ENCODE measurements at places on chromosomes 1 and 21.

GRCh38 chr1:2205191-2205952 lies 10.8 kb upstream of the FAAP20 start:
- DNase-seq = peak; percentile 87

DNA sequence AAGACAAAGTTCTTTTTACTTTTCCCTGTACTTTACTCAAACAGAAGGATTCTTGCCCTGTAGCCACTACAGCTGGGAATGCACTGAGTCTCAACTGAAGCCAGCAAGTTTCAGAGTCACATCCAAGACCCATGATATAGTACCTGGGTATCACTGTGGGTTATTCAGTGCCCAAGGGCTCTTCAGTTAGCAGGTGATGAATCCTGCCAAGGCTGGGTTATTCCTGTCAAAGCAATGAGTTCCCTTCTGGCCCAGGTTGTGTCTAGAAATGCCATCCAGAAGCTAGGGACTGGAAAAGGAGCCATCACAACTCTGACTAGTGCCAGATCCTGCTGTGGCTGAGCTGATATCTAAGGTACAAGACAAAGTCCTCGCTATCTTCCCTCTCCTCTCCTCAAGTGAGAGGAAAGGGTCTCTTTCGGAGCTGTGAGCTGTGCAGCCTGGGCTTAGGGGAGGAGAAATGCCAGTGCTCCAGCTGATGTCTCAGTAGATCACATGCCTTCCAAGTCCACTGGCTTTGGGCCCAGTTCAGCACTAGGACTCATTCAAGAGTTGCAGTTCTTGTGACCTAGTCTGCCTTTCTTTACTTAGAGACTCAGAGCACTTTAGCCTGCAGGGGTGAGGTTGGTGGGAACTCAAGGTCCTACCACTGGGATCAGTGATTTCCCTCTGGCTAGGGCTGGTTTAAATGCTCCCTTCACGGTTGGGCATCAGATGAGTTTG lies 369.4 kb downstream of the TBX15 start:
- DNase-seq = no peak

DNA sequence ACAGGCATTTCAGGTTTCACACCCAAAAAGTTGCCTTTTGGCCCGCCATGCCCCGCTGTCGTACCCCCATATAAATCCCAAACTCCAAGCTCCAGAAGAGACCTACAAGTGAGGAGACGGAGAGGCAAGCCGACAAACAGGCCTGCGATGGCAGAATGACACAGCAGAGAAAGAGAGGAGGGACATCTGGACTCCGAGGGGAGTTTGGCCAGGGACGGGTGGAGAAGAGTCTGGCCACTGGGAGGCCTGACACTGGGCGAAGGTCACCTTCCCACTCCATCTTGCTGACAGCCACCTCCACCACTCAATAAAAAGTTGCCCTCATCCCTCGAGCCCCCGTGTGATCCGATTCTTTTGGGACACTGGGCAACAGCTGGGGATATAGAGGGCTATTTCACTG lies 1.9 kb upstream of the CFH start:
- no peak for DNase-seq

GRCh38 chr1:184664042-184664660 lies 90.5 kb downstream of the EDEM3 start:
- peak; percentile 89 for DNase-seq

DNA sequence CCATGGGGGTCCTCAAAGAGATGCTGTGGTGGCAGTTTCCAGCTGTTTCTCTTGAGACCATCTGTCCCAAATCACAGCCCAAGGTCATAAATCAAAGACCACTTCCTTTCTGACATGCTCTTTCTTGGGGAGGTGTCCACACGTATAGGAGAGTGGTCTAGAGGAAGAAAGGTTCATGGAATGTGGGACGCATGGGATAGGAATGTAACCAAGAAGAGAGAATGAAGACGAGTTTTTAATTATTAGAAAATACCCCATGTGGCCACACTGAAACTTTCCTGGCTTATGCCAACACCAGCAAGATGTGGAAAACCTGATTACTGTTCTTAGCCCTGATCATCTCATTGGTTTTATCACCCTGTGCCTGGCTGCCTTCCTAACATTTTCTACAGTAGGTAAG lies 124.2 kb upstream of the IFFO2 start:
- DNase-seq = no peak

DNA sequence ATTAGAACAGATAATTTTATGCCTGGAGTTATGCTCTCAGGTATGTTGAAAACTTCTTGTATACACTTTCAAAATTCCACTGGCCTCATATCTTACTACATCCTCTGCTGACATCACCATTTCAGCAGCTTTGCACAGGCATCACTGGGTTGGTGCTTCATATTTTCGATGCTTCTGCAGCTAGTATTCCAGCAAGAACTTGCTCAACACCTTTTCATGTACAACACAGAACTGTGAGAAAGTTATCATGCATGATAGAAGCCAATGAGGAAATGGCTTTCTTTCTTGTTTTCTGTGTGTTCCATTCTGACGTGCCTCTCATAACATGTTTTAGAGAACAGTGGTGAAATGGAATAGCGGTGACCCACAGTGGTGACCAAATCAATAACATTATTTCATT lies 5.1 kb upstream of the GBP5 start:
- no peak for DNase-seq

GRCh38 chr1:232969799-232970198 lies 19.4 kb downstream of the NTPCR start:
- no peak for DNase-seq

DNA sequence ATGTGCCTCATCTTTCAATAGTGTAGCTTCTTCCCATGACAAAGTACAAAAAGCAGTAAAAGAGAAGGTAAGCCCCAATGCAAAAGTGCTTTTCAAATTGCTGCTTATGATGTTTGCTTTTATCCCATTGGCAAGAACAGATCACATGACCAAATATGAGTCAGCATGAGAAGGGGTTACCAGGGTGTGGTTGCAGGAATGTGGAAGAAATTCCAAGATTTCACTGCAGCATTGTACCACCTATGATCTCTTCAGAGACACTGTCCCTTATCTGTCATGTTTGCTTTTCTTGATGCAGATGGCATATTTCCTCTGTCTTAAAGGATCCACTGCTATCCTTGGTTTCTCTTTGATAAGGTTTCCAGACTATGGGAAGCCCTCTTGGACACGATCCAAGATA lies 1006.9 kb upstream of the PRMT6 start:
- DNase-seq = no peak

DNA sequence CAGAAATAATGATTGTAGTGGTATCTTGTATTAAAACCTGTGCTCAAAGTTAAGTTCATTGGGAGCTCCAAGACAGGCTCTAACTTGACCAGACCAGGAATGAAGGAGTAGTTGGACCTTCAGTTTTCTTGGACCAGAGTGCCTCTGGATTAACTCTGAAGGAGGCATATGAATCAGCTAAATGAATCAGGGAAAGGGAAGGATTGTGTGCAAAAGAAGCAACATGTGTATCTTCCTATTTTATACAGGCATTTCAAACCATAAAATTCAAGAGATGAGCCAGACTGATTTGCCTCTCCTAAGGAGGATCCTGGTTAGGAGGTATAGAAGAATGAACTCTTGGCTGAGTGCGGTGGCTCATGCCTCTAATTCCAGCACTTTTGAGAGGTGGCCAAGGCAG lies 71.4 kb downstream of the CC2D1B start:
- DNase-seq = no peak

- DNase-seq = no peak
Observed at GRCh38 chr1:169217636-169218035, 111.1 kb downstream of the ATP1B1 start.

DNA sequence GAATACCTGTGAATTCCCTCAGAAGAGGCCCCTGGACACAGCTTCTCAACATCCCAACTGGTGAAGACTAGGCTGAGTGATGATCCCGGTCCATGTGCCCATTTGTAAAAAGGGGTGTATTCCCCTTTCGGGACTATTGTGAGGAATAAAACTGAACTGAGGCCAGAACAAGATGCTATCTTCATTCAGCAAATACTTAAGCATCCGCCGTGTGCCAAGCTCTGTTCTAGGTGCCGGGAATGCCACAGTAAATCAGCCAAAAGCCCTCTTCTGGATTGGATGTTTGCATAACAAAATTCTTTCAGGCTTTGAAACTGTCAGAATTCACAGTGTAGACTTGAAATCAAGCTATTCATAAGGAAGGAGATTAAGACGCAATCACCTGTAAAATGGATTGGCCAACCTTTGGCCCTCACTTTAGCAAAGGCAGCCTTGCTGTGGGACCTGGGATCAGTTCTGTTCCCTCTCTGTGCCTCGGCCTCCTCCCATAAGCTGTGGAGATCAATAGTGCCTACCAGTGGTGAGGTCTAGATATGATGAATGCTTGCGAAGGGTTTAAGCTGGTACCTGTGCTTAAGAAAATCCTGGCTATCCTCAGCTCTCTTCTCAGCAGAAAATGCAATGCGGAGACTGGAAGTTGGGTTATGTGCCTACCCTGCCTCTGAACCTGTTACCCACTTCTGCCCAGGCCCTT lies 1.8 kb downstream of the ALPL start:
- peak; percentile 11 for DNase-seq

DNA sequence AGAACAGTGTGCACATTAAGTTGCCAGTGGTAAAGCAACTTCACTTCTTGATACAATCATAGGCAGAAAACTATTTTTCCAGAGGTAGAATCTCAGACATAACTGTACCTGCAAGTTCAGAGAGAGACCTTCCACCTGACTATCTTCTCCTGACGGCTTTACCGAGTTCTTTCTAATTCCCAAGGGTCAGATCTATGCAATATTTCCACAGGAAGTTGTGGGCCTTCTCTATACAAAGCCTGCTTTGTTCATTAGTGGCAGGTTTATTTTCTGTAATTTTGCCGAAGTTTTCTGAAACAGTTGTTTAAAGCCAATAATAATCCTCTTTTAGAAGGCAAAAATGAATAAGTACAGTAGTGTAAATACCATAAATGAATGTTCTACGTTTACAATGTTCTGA lies 58.2 kb upstream of the RCC1 start:
- no peak for DNase-seq

DNA sequence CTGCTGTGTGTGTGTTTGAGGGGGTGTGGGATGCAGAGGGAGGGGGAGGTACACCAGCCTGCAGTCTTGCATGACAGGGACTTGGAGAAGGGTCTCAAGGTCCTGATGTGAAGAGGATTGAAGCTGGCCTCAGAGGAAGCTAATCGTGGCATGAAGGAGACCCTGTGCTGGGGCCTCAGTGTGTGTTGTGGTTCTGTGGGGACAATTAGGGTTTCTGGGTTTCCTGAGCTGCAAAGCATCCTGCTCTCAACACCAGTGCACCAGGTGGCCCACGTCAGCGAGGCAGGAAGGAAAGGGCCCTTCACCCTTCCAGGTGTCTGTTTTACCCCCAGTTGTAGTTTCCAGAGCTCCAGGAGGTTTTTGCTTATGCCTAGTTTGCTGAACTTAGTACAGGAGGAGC lies 52.8 kb downstream of the TENT5C start:
- no peak for DNase-seq

- DNase-seq = peak; percentile 85
Observed at GRCh38 chr1:244833734-244834542, 1.5 kb upstream of the COX20 start.

DNA sequence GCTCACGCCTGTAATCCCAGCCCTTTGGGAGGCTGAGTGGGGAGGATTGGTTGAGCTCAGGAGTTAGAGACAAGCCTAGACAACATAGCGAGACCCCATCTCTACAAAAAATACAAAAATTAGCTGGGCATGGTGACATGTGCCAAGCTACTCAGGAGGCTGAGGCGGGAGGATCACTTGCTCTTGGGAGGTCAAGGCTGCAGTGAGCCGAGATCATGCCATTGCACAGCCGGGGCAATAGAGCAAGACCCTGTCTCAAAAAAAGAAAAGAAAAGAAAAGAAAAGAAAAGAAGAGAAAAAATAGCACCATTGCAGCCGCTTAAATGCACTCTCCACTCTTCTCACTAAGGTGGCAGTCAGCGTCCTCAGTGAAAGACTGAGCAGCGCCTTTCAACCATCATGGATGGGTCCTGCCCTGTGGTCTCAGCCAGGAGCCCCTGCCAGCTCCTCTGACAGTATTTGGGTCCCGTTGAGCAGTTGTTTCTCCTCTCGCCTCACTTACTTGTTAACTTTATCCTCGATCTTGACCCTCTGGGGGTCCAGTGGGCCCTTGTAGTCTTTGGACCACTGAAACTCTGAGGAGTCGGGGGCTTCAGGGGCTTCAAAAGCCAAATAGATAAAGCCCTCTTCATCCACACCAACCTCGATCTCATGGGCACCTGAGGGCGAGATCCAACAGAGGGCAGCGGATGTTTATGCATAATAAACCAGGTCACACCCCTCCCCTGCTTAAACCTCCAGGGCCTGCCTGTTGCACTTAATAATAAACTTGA lies 36.9 kb downstream of the MYOM3 start:
- no peak for DNase-seq

- DNase-seq = no peak
Observed at GRCh38 chr1:243831463-243831862, 18.6 kb downstream of the AKT3 start.

DNA sequence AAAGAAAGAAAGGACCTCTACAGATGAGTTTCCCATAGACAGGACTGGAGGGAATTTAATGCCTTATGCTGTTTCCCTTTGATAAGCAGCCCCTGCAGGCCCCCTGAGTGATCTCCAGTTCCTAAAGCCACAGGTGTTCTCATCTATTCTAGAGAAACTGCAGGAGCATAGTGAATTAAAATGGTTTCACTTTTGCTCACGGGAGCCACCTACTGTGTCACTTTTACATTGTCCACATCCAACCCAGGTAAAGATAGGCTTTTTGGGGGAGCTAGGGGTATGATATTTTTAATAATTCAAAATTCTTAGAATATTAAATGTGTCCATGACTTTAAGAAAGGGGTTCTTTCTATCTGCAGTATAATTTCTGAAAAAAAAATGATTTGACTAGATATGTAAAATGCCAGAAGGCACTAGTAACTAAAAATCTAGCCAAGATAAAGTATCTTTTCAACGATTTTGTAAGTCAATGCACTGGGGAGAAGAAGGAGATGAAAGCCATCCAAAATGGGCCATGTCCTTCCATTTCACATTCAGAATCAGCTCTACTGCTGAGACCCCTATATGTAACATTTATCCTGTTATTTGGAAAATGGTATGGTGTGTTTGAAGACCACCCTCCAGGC lies 267.3 kb upstream of the DUSP10 start:
- DNase-seq = no peak

- DNase-seq = no peak
Observed at GRCh38 chr1:116128664-116129063, 17.5 kb downstream of the MAB21L3 start.

- no peak for DNase-seq
Observed at GRCh38 chr21:25878344-25878743, 143.6 kb downstream of the GABPA start.

DNA sequence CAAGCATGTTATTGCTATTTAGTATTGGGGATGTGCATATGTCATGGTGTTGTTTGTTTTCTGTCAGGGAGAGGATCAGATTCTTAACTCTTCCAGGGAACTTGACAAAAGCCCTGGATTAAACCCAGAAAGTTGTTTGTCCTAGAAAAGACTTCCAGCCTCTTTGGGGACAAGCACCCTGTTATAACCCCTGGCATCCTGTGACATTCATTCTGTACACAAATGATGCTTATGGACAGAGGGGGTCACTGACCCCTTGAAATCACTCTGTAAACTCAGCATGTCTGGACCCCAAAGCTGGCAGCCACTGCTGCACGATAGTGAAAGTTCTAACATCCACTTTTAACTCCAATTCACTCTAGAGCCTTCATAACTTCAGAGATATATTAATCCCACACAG lies 81.2 kb downstream of the PROX1 start:
- DNase-seq = no peak

GRCh38 chr1:174877208-174877673 lies 122.5 kb upstream of the CACYBP start:
- DNase-seq = no peak

All from G401 (cell line).